ENCODE measurements at places on chromosomes 3 and 15. TPM values are rescaled to one million over a fixed set of nuclear protein-coding genes. Genes with fewer than 3 reads are reported as not detected.

Gene SCN11A
- polyA plus RNA-seq: 0.01 TPM

DNA sequence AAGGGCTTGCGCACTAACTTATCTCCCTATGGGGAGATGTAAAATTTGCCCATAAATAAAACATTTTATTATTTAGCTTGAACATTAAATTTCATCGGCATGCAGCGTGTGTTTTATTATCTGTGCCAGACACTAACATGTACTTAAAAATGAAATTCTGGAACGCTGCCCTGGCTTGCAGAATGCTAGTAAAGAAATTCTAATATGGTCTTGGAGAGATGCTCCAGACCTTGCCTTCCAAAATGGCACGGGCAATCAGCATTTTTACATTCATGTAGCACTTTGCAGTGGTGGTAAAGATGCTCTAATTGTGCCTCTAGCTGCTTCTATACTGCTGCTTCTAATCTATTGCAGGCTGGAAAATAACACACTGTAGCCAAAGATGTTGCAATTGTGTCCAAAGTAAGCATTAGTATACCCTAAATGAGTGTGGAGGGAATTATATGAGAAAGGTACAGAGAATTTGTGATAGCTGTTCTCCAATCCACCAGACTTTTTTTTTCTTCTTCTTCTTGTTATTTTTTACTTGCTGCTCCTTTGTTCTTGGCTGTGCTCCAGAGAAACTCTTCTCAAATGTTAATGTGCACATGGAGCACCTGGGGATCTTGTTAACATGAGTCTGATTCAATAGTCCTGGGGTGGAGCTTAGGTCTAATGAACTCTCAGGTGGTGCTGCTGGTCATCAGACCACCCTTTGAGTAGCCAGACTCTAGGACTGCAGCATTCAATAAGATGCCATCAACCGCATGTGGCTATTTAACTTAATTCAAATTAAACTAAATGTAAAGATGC is 47.3 kb downstream of the CRABP1 start:
- DNase-seq: no peak

- DNase-seq: no peak
These were observed 1.6 kb downstream of the FBXL22 start for GRCh38 chr15:63598473-63599400.

- DNase-seq: no peak
These were observed 13.4 kb downstream of the IFT57 start for GRCh38 chr3:108208831-108209230.

DNA sequence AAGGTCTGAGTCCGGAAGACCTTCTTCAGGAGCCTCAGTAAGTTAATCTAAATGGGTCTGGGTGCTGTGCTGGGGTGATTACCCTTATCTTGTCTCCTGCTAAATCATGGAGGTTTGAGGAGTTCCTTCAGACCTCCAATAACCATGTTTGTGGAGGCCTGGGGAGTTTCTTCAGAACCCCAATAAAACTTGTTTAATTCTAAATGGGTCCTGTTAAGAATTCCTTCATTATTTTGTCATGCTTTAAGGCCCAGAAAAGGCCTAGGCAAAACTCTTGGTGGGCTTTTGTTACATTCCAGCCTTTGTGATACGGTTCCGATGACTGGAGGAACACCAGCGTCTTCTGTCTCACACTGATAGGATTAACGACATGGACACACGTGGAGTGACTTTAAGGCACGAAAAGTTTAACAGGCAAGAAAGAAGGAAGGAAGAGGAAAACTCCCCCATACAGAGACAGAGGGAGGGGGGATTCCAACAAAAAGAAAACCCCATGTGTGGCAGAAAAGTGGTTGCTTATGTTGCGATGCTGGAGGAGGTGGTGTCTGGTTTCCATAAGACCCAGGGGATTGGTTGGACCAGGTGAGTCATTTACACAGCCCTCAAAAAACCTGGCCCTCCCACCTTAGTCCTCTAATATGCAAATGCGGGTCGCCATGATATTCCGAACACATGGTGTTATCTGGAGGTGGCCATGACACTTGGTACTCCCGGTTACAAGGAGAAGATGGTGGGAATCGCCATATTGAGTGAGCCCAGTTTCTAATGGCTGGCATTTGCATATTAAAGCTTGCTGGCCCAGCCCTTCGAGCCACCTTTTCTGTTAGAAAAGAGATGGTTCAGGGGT is 72.6 kb upstream of the MFGE8 start:
- no peak for DNase-seq

Measured in A549 (cell line).